Chondrocyte (in vitro differentiated cells): ENCODE measurements at places on chromosomes 4 and X. TPM values are rescaled to one million over a fixed set of nuclear protein-coding genes. Genes with fewer than 3 reads are reported as not detected.

TKTL1 gene
- total RNA-seq, result not detected in 3 replicates

NDST3 gene
- total RNA-seq, result 1.2 to 1.7 TPM (median 1.3 TPM) in 3 replicates

DMRTC1 gene
- not detected in 3 replicates for total RNA-seq

MBNL3 gene
- total RNA-seq, result 3.8 to 7.5 TPM (median 4.5 TPM) in 3 replicates

GRCh38 chrX:152640034-152640818 lies 2.5 kb downstream of the GABRQ start:
- H3K36me3 ChIP-seq, result no peaks in the 10 kb centered on the region
- H3K4me3 ChIP-seq, result no peak overlapping the region
- H3K27ac ChIP-seq, result no peak overlapping the region
- no peak for DNase-seq
- H3K4me1 ChIP-seq, result no peaks in the 10 kb centered on the region

DNA sequence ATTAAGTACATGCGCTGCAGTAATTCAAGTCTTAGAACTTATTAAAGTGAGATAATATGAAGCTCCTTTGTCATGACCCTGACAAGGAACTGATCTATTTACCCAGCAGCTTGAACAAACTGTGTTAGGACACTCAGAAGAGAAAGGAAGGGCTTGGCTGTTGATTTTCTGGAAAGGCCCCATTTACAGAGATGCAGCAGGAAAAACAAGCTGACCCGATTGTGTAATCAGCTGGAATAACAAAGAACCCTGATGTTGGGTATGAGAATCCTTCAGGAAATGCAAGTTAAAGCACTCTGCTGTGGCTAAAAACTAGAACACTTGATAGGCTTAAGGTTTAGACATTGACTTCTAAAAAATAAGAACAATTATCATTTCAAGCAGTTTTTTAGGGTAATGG lies 64.8 kb downstream of the TBC1D9 start:
- no peak overlapping the region for H3K27ac ChIP-seq
- H3K27me3 ChIP-seq, result no peaks in the 10 kb centered on the region
- no peaks in the 10 kb centered on the region for H3K36me3 ChIP-seq
- no peak for DNase-seq

GRCh38 chr4:2222838-2223237 lies 19.1 kb downstream of the HAUS3 start:
- no peak for DNase-seq
- no peak overlapping the region for H3K4me3 ChIP-seq
- H3K4me1 ChIP-seq, result peaks cover 6% of the 10 kb centered on the region
